ENCODE measurements at places on chromosomes 3 and 15.

- no peak for DNase-seq
These were observed 247.3 kb upstream of the SUCLG2 start for GRCh38 chr3:67901681-67902080.

- no peak for DNase-seq
These were observed 10.4 kb downstream of the TMEM44 start for GRCh38 chr3:194622621-194623340.

GRCh38 chr15:58522391-58522790, 90.6 kb downstream of the LIPC start:
- no peak for DNase-seq

- no peak for DNase-seq
These were observed 127.3 kb downstream of the IGF1R start for GRCh38 chr15:98775498-98776230.

DNA sequence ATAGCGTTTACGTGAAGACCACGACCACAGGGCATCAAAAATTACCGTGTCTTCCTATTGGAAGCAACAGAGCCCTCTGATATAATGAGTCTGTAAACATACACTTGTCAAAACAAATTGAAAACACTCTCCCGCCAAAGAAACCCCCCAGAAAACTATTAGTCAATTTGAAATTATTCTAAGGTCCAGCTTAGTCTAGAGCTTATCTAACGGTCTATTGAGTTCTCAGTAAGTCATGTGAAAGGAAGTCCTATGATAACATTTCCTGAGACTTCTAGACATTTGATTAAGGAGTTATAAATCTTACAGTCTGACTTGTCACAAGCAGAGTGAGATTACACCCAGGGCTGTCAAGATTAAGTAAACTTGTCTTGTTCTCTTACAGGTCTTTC, 356.3 kb downstream of the FOXP1 start:
- no peak for DNase-seq

GRCh38 chr3:47430606-47431005, 45.1 kb downstream of the SCAP start:
- no peak for DNase-seq

GRCh38 chr3:104368760-104369159, 997.9 kb upstream of the ALCAM start:
- DNase-seq = no peak

- no peak for DNase-seq
These were observed 132.7 kb downstream of the MYLK start for GRCh38 chr3:123751433-123751832.

- no peak for DNase-seq
These were observed 73.5 kb upstream of the ALDH1A3 start for GRCh38 chr15:100806157-100806556.

DNA sequence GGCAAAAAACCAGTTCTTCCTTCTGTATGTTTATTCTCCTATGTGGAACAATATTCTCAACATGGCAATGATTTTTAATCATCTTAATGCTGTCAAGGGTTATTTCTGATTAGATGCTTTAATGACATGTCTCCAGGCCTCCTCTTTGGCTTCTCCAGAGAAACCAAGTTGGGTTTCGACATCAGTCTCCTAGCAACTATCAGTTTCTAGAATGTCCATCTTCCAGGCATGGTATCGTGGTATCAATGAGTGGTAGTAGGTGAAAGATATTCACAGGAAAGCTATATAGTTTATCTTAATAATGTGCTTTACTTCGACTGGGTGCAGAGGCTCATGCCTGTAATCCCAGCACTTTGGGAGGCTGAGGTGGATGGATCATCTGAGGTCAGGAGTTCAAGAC, 128.5 kb downstream of the C3orf70 start:
- DNase-seq = no peak

DNA sequence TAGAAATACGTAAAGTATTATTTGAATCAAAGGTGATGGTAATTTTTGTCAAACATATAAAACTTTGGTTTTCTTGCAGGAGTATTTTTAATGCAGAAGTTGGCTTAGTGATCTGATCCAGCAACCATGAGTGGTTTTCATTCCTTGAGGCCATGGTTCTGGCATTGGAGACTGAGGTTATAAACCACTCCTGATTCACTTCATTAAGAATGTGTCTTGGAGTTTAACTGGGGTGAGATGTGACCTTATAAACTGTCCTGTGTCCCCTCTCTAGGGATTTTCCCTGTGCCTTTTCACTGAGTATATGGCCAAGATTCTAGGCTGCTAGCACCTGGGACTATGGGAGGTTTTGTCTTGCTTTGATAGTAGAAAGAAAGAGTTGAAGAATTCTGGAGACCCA, 94.3 kb downstream of the RYR3 start:
- DNase-seq = no peak

DNA sequence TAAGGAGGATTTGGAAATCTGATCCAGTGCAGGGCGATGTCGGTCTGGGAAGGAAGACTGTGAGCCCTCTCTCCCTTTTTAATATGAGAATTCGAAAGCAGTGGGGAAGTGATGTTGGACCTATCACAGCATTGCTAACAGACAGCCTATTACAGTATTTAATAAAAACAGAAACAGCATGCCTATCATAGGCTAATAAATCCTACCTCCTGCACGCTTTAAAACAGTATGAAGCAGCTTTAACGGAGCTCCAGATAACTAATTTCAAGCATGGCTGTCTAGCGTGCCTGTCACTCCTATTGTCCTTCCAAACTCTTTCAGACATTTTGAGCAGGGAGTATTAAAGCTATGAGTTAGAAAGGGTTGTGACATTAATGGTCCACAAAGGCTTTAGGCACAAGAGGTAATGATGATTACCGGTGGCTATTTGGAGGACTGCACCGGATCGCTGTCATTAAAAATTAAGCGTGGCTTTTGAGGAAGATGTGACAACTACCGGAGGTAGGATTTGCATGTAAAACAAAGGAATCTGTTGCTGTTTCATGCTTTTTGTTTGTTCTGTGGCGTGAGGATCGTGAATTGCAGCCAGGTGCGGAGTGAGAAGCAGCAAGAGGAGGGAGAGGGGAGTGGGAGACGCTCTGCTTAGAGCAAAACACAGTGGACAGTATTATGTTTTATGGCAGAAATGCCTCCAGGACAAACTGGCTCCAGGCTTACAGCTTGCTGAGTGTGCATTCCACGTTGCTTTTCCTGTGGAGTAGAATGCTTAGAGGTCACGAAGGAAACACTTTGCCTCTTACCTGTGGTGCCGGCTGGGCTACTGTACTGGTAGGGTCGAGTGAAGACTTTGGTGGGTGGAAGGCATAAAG, at the start of gene KCNMB2:
KCNMB2 (plus strand) TSS at position 226 of the 869 bp plus-strand sequence.
- no peak for DNase-seq

DNA sequence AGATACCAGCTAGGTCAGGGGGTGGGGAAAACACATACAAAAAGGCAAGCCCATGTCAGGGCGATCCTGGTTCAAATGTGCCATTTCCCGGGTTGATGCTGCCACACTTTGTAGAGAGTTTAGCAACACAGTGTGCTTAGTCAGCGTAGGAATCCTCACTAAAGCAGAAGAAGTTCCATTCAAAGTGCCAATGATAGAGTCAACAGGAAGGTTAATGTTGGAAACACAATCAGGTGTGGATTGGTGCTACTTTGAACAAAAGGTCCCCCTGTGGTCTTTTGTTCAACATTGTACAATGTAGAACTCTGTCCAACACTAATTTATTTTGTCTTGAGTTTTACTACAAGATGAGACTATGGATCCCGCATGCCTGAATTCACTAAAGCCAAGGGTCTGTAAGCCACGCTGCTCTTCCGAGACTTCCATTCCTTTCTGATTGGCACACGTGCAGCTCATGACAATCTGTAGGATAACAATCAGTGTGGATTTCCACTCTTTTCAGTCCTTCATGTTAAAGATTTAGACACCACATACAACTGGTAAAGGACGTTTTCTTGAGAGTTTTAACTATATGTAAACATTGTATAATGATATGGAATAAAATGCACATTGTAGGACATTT, 28.9 kb downstream of the TPM1 start:
- no peak for DNase-seq

DNA sequence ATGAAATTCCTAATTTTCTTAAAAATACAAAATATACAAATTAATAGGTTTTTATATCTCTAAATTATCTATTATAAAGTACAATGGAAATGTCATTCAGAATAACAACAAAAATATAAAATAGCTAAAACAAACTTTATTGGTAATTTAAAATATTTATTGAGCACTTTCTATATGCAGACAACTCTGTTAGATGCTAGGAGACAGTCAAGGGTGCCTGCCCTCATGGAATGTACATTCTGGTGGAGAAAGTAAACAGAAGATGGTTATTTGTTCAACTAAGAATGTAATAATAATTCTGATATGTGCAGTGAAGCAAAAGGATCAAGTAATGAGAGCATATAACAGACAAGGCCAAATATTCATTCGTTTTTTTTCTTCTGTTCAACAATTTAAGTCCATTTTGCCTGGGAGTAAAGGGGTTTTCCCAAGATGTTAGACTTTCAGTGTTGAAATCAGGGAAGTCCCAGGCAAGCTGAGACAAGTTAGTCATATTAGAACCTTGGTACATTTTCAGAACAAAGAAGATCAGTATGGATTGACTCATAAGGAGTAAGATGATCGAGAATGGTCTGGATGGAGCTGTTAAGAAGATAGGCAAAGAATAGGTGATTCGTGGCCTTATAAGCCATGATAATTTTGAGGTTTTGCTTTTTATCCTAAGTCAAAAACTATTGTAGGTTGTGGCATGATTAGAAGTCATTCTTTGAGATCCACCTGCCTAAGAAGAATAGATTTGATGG, 150.2 kb upstream of the MLF1 start:
- DNase-seq = no peak

- no peak for DNase-seq
These were observed 11.6 kb downstream of the DNAH1 start for GRCh38 chr3:52327486-52328290.

DNA sequence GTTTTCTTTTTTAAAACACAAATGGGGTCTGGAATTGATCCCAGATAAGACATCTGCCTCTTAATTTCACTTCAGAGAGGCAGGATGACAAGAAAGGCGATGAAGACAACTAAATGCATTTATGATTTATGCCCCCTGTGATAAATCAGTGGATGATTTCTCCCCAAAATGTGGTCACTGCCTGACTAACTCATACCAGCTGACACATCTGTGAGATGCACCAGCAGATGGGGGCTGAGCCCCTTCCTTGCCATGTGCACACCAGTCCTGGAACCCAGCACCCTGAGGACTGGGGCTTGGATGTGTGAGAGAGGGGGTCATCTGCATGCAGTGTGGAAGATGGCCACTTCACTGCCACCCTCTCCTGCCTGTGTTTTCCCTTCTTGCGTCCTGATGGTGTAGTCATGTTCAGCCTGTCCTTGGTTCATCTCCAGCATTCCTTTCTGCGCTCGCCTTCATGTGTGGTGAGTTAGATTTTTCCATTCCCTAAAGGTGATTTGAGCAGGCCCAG, 264.3 kb downstream of the LRTM1 start:
- DNase-seq = no peak

- DNase-seq = no peak
These were observed 264.8 kb downstream of the ROBO2 start for GRCh38 chr3:77304700-77305021.

DNA sequence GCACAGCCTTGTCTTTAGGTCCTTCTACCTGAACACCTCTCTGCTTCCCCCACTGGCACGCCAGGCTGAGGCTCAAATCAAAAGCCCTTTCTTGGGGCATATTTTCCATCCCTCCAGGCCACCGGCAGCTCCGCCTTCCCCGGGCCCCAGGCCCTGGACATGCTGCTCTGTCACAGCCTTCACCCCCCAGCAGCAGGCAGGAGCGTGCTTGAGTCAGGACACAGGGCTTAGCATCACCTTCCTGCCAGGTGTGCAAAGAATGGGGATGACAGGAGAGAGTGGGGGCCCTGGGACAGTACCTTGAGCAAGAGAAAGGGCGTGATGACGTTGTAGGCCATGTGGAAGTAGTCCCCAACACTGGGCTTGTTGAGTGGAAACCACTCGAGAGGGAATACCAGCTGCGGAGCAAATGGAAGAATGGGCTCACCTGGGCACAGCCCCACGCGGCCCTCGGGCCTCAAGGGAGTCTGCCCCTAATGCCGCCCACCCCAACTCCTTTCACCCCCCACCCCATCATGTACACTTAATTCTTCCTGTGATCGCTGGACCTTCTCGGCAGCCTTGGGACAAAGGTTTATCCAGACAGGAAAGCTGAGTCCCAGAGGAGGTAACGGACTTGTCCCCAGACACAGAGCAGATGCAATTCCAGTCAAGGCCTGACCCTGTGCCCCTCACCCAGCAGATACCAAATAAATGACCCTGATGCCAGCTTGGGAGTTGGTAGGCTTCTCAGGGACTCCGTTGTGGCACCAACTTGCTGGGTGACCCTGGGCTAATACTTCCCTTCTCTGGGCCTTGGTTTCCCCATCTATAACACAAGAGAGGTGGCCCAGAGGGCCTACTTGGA, 9.1 kb upstream of the CALML4 start:
- DNase-seq = no peak

All from activated CD4-positive, CD25-positive, alpha-beta regulatory T cell treated with anti-CD3 and anti-CD28 coated beads, Interleukin-2, amount 50 U/mL, for 72 hours (primary cell).